ENCODE measurements at places on chromosomes 1 and 21.

GRCh38 chr1:213683529-213683928 lies 304.2 kb upstream of the PROX1 start:
- no peak for DNase-seq

GRCh38 chr1:87084244-87084836 lies 169.9 kb downstream of the HS2ST1 start:
- peak; percentile 37 for DNase-seq

- DNase-seq: no peak
These were observed 1.6 kb downstream of the ACAP3 start for GRCh38 chr1:1306070-1306660.

- no peak for DNase-seq
These were observed 154.8 kb downstream of the TM2D1 start for GRCh38 chr1:61570191-61570590.

DNA sequence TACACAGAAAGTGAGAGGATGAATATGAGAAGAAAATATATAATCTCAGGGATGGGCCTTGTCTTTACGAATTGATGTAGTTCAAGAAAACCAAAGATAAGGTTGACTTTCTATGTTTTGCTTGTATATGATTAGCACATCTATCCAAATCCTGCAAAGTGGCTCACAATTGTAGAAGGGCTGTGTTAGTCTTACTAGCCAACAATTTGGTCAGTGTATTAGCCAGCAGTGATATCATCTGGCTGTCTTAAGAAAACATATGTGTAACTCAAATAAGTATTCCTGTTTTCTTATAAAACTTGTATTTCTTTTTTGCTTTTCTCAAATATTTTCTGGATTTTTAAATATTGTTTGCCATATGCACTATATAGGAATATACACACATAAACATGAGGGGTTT lies 5.5 kb downstream of the SDCCAG8 start:
- no peak for DNase-seq

GRCh38 chr1:240320659-240321058 lies 229.0 kb downstream of the FMN2 start:
- DNase-seq: no peak

- no peak for DNase-seq
These were observed 116.5 kb upstream of the SLC45A1 start for GRCh38 chr1:8201331-8201861.

DNA sequence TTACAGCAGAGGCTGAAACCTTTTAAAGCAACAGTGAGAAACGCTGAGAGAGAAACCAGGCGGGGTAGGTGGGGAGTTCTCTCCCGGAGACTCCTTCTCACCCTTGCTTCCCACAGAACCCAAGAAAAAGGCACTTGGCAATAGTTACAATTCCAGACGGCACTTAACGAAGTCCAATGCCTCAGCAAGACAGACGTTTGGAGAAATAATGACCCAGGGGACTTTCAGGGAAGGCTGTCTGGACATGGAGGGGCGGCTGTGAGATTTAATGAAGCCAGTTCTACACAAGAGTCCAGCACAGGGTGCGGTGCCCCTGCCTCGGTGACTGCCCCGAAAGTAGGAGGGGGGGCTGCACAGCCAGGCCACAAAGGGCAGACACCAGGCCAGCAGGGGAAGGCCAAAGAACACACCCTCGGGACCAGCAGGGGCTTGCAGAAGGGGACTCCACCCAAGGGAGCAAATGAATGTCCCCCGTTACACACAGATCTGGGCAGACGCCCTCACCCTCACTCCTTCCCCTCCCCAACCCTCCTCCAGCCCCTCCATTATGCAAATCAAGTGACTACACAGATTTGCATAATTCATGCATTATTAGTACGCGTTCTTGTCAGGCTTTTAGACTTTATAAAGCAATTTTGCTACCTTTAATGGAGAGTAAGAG lies 26.3 kb downstream of the KCNN3 start:
- peak; percentile 98 for DNase-seq

DNA sequence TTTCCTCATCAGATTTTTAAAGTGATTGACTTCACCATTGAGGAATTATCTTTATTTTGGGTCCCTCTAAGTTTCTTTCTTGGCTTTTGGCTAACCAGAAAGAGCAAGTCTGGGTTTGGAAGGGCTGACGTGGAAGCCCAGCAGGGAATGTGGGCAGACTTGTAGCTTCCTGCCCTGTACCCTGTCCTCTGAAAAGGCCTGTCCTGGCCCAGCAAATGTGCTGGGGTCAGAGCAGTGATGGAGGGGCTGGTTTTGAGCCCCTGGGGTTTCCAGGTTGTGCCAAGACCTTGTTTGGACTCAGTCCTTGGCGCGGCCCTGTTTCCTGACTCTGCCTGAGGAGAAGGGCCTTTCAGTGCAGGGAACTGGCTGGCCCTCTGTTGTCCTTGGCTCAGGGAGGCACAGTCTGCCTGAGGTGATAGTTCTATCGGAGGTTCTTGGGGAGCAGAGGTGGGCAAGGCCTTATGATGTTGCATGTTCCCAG lies 72.1 kb downstream of the UCK2 start:
- no peak for DNase-seq

GRCh38 chr1:178133239-178133989 lies 39.5 kb downstream of the RASAL2 start:
- no peak for DNase-seq

DNA sequence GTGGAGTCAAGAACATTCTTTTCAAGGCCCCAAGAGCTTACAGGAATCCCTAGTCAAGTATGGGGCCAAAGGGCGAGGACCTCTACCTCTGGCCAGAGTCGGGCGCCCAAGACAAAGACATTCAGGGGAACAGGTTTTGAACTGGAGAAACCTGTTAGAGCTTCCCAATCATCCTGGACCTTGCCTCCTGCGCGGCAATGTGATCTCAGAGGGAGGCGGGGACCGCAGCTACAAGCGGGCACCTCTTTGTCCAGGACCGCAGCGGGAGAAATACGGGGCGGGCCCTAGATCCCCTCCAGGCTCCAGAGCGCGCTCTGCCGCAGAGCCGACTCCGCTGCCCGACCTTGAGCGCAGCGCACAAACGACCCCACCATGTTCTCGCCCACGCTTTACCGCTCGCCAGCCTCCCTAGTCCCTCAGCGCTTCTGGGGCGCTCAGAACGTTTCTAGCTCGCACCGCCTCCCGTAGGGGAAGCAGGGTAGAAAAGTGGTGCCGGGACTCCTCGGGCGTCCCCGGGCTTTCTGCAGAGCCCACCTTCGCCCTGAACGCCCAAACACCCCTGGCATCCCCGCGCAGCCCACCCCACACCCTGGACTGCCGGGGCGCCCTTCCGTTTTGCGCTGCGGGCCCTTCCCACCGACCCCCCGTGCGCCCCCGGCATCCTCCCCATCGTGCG lies 28.1 kb downstream of the RABIF start:
- peak; percentile 30 for DNase-seq

GRCh38 chr1:201644197-201644596 lies 105.3 kb downstream of the NAV1 start:
- DNase-seq: no peak

DNA sequence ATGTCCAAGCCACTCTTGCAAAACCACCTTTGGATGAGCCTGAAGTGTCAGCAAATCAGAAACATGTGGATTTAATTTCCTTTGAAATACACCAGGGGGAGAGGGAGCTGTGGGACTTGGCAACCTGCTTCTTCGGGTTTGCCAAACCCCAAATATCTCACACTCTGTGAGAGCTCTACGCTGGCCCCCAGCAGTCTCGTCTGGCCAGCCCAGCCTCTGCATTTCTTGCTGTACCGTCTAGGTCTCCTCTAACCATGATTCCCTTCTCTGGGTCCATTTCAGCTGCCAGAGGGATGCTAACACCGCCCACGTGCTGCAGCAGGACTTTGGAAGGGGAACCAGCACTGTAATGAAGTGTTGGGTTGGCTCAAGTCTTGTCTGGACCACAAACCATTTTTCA lies 114.6 kb downstream of the MRPS6 start:
- no peak for DNase-seq

Measured in NCI-H526 treated with DMSO at 0.1 percent for 48 hours (cell line).